Activated CD8-positive, alpha-beta memory T cell treated with anti-CD3 and anti-CD28 coated beads for 24 hours (primary cell): ENCODE measurements at places on chromosomes 5 and 9.

DNA sequence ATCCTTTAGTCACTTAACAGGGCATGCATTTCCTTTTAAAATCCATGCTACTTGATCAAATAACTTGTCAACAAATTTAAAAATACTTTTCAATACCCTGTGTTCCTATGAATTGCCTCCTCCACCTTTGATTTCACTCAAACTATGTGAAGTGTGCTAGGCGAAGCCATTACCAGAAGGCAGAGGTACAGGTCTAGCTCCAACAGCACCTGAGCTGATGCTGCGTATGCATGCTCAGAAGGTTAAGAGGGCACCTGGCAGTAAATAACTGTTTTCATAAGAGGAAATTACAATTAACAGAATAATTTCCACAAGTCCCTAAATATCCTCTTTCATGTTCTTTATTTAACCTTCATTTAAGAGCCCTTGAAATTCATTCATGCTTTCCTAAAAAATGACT is 251.8 kb downstream of the EFNA5 start:
- no peak for DNase-seq

GRCh38 chr5:8317335-8317734 is 448.4 kb downstream of the MTRR start:
- DNase-seq = no peak

DNA sequence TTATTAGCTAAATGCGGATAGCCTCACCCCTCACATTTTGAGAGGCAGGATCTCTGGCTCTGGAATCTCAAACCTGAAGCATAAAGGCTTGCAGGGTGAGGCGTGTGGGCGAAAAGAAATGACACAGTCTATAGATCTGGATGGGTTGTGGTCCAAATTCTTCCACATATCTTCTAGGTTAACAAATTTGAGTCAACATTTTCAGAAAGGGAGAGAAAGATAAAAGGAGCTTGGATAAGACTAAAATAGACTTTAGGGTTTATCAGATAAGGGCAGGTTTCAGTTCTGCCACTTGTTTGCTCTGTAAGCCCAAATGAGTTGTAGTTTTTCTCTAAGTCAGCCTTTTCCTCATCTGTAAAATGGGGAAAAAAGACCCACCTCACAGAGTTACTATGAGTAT is 220.9 kb downstream of the TRIM32 start:
- DNase-seq = no peak

- no peak for DNase-seq
Measured at GRCh38 chr9:117546894-117547678, 132.2 kb upstream of the ASTN2 start.

DNA sequence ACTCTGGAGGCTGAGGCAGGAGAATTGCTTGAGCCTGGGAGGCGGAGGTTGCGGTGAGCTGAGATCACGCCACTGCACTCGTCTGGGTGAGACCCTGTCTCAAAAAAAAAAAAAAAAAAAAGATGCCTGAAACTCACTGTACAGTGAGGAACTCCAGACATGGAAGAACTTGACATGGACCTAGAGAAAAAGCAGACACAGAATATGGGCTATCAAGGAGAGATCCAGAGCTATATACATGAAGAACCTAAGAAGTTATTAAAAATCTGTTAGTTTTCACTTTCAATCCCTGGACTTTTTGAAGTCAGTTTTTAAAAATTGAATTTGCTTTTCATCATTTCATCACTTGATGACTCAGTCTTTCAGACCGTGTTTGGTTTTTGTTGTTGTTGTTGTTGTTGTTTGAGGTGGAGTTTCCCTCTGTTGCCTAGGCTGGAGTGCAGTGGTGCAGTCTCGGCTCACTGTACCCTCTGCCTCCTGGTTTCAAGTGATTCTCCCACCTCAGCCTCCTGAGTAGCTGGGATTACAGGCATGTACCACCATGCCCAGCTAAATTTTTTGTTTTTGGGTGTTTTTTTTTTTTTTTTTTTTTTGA is 20.3 kb downstream of the PAIP2 start:
- no peak for DNase-seq

DNA sequence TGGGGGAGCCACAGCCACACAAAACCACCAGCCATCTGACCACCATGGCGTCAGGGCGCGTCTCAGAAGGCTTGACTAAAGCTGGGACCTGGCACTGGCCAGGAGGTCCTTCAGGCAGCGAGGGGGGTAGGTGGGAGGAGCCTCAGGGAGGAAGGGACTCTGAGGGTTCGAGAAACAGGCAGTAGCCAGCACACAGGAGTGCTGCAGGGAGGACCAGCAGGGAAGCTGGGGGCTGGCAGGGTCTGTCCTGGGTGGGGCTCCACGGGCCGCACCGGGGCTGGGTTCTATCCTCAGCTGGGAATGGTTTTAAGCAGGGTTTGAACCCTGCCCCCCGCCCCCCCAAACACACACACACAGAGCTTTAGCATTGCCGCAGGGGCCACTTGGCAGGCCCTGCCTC is 7.4 kb downstream of the FAM163B start:
- no peak for DNase-seq

- no peak for DNase-seq
Measured at GRCh38 chr5:6378766-6379103, 388 bp upstream of the MED10 start.

DNA sequence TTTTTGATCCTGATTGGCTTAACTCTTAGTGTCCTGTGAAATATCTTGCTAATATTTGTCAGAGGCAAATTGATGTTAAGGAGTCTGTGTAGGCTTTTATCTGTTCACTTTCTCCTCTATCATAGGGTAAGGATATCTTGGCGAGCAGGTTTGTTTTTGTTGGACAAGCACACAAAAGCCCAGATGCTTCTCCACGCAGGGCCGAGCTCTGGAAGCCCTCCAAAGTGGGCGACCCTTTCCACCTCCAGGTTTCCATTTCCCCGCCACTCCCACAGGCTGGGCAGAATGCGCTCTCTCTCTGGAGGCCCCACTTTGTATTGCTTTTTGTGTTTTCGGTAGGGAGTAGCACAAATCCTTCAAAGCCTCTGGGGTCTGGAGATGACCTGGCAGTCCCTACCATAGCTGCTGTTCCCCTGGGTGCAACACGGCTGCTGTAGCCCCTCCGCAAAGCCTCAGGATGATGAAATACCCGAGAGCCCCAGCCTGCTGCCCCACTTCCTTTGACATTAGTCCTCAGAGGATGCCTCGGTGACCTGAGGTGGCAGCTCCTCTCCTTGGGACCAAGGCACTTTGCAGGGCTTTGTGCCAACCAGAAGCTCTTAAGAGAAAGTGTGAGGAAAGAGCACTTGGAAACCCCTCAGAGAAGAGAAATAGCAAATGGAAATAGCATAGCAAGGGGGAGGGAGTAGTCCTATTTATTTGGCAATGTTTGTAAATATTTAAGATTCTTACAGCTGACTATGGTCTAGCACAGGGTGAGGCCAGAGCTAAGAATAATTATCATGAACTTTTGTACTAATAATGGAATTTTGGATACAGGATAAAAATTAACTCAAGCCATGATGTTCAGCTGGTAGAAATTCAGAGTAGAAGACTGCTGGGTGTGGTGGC is 122.8 kb downstream of the ARHGEF28 start:
- no peak for DNase-seq

GRCh38 chr9:72577212-72577753 is 55.9 kb downstream of the TMC1 start:
- no peak for DNase-seq

GRCh38 chr5:119427060-119427459 is 25.2 kb upstream of the HSD17B4 start:
- DNase-seq = no peak

GRCh38 chr9:34701769-34702736 is 7.9 kb downstream of the CCL21 start:
- peak; percentile 93 for DNase-seq

DNA sequence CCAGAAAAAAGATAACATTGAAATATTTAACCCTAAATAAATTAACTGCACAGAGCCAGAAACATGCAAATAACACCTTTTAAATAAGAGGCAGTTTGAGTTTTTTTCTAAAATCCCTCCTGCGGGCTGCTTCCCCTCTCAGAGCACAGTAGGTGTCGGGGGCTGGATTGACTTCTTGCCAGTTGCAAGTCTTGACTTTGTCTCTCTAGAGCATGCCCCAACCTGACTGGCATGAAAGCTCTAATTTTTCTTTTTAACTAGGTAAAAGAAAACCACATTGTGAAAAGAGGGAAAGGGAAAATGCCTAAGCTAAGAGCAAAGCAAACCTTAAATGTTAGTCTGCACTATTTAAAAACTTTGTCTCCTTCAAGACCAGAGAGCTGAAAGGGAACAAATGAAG is 46.4 kb upstream of the DNAH5 start:
- no peak for DNase-seq

DNA sequence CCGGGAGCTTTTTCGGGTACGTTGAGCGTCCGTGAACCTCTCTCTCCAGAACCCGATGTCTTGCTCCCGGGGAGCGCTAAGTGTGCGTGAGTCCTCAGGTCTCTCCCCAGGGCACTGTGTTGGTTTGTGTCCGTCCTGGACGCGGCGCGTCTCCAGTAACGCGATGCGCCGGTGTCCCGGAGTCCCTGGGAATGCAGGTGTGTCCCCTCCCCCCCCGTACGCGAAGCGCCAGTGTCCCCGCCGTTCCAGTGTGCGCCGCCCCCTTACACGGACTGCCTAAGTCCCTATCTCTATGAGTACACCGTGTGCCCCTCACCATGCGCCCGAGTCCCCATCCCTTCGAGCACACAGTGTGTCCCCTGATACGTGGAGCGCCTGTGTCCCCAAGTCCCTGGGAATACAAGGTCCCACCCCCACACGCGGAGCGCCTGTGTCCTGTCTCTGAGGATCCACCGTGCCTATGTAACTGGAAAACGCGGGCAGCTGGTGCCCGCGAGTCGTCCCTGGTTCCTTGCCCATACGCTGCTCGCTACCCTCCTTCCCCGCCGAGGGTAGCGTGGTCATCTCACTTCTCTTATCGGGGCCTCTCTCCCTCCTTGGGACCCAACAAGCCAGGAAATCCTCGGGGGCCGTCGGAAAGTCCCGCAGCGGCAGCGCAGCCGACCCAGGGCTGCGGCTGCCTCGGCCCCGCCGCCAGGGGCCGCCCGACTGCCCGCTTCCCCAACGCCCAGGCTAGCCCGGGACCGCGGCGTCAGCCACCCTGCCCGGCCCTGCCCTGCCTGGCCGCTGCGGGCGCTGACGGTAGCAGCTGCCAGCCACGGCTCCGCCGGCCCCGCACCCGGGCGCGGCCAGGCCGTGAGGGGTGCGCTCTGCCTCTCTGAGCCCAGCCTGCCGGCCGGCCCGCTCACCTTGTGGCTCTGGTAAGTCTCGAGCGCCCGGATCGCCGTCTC is 709 bp downstream of the ELL2 start:
- DNase-seq = peak; percentile 92

DNA sequence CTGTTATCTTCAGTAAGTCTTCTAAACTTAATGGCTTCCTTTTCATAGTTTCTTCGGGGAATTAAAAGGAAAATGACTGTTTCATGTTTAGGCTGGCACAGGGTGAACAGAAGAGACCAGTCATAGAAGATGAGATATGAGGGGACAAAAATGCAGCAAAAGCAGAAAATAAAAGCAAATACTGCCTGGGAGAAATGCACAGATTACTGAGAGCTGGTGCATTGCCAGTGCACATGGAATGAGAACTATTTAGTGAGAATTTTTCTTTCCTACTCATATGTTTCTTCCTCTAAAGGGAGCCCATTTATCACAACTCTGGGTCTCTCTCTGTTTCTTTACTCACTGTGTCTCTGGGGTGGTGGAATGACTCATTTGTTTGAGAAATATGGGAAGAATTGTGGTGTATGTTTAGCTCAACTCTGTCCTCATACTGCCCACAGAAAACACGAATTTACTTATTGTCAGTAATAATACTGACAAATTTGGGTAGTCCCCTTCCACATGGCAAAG is 25.9 kb upstream of the ANKRD55 start:
- no peak for DNase-seq

DNA sequence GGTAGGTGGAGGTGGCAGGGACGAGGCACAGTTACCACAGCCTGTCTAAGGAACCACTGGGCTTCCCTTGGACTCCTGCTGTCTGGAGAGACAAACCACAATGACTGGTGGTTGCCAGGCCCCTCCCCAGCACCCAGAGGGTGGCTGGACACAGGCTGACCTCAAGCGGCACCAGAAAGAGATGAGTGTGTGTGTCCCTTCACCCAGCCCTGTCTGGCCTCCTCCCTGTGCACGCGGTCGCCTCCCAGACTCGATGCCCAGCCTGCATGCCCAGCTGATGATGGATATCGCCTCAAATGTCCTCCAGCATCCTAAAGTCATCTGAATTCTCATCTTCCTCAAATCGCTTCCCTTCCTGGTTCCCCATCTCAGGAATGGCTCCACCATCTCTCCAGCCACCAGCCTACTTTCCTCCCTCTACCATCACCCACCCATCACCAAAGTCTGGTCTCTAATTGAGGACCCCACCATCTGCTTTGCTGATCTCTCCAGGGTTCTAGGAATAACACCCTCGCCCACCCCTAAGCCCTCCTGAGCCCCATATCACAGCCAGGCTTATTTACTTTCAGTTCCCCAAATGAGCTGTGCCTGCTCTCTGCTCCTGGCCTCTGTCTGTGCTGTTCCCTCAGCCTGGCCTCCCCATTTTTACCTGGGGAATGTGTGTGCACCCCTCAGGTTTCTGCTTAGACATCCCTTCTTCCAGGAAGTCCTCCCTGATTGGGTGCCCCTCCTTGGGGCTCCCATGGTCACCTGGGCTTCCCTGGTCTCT is 52.5 kb upstream of the GGTA1 start:
- DNase-seq = no peak

- DNase-seq = peak; percentile 73
Measured at GRCh38 chr5:40834391-40834848, 602 bp downstream of the RPL37 start.

DNA sequence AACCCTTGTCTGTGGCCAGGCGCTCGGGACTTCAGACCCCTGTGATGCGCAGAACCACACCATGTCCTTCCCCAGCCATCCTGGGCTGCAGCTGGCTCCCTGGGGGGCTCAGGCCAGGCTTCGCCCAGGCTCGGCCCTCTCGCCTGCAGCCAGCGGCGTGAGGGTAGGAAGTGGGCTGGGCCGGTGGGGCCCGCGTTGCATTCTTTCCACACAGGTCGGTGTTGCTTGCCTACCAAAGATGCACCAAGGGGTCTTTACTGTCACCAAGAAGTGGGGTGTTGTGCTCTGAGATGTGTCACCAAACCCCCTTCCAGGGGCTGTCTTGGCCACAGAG is 48.3 kb upstream of the RNF130 start:
- DNase-seq = no peak

GRCh38 chr9:131858147-131858546 is 118.3 kb upstream of the RAPGEF1 start:
- no peak for DNase-seq

- no peak for DNase-seq
Measured at GRCh38 chr9:95224376-95225019, 93.0 kb downstream of the FANCC start.

GRCh38 chr5:168750926-168751325 is 171.8 kb upstream of the PANK3 start:
- DNase-seq = peak; percentile 41

DNA sequence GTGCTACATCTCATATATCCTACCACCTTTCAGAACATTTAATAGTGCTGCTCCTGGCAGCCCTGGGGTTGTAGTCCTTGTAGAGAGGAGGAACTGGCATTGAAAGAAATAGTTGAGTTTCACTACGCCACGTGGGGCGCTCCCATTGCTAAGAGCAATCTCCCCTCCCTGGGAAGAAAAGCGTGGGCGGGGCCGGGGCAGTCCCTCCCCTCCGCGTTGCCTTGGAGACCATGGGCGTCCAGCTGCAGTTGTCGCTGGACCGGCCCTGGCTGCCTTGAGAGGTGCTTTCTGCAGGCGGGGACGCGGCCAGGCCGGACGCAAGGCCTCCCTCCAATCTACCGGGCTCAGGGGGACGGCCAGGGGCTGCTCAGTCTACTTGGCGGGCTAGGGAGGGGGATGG is 368 bp upstream of the CCDC180 start:
- DNase-seq = no peak

- no peak for DNase-seq
Measured at GRCh38 chr9:70382709-70383605, 31.5 kb downstream of the KLF9 start.
